ENCODE measurements at places on chromosomes 7 and 10.

- DNase-seq, result no peak
Observed at GRCh38 chr10:62017491-62017870, 116.0 kb downstream of the ARID5B start.

GRCh38 chr7:30171766-30172447 is 37.1 kb downstream of the MTURN start:
- no peak for DNase-seq

DNA sequence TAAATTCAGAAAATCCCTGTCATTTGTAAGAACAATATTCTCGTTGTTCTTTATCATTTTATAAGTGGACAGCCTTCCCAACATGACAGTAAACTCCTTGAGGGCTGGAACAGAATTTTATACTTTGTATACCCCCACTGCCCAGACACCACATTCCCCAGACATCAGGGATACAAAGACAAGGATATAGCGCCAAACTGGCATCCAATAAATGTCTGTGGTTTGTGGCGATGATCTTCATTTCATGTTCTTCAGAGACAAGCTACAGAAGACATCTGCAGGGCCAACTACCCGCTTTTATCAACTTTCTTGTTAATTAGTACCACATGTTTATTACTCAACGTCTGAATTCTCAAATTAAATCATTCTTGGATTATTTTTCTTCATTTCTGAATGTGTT is 155.9 kb downstream of the ATE1 start:
- DNase-seq, result no peak

DNA sequence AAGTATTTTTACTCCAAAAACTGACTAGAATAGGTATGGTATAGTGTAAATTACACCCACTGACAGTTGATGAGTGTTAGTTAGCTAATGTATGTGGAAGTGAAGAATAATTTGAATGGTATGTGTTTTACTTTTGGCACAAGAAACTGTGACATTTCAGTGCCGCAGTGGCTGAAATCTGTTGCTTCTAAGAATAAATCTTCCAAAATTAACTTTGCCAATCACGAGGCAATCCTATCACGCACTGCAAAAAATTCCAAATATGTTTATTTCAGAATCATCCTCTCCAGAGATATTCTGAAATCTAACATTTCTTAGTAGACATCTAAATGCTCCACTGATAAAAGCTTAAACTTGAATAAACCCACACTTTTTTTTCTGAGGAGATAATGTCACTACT is 61.2 kb downstream of the PCLO start:
- no peak for DNase-seq

GRCh38 chr10:73871295-73872189 is 2.8 kb downstream of the CAMK2G start:
- DNase-seq, result no peak

DNA sequence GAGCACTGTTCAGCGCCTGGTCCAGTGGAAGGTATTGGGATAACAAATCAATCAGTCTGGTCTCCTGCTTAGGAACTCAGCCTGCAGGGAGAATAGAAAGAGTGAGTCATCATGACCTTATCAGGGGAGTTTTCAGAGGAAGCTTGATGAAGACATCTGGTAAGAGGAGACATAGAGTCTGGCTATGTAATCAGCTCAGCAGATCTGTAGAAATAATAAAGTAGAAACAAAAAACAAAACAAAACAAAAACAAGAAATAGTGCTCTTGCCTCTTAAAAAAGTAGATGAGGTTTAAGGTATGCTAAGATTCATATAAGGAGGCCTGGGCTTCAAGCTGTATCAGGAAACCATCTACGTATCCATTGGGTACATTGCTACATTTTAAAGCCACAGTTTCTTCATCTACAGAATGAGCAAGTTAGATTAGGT is 14.4 kb downstream of the TAS2R41 start:
- no peak for DNase-seq

DNA sequence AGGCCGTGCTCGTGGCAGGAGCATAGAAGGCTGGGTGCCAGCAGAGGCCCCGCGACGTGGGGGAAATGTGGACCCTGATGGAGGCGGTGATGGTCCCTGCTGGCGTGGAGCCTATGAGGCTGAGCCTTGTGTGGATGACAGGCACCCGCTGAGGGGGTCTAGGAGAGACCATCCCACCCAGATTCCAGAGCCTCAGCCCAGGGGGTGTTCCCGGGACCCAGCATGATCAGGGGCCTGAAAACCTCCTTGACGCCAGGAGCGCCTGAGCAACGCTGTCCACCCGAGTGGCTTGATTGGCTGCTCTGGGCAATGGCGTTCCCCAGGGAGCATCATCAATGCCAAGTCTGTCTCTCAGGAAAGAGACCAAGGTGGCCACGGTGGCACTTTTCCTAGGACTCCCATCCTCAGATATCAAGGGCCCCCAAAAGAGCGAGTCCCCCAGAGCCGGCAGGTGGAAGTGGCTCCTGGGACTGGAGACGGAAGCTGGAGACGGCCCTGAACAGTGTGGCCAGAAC is 61.1 kb downstream of the PWWP2B start:
- no peak for DNase-seq

DNA sequence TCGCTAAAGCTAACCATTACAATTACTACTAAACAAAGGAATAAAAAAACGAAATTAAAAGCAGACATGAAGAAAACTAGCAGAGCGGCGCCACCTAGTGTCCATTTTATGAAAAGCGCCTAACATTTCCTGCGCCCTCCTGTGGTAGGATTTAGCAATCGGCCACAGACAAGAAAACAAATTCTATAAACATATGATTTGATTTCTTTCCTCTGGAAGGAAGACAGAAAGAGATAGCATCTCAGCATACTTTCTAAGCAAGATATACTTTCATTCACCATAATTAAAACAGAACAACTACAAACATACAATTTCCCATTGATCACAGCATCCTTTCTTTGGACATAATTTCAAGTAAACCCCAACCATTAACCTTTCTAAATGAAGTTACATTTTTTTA is 337.7 kb upstream of the NPVF start:
- peak; percentile 58 for DNase-seq

All from activated naive CD8-positive, alpha-beta T cell treated with anti-CD3 and anti-CD28 coated beads, Interleukin-2, amount 50 U/mL, for 24 hours (primary cell).